ENCODE measurements at places on chromosomes 7 and 10. TPM values are rescaled to one million over a fixed set of nuclear protein-coding genes. Genes with fewer than 3 reads are reported as not detected.
A peak's percentile ranks its signal among the peaks of the same experiment; 100 is the strongest.

Gene KCNH2
- total RNA-seq: not detected

GRCh38 chr10:31419394-31420063, 100.5 kb downstream of the ZEB1 start:
- DNase-seq: no peak
- H3K27me3 ChIP-seq: no peaks in the 10 kb centered on the region
- peaks cover 15% of the 10 kb centered on the region for H3K4me1 ChIP-seq
- no peak overlapping the region for H3K4me3 ChIP-seq
- H3K27ac ChIP-seq: no peak overlapping the region
- no peaks in the 10 kb centered on the region for H3K36me3 ChIP-seq

Gene MYO1G
- total RNA-seq: 2.0 TPM

Gene EN2
- total RNA-seq: 0.27 TPM

DNA sequence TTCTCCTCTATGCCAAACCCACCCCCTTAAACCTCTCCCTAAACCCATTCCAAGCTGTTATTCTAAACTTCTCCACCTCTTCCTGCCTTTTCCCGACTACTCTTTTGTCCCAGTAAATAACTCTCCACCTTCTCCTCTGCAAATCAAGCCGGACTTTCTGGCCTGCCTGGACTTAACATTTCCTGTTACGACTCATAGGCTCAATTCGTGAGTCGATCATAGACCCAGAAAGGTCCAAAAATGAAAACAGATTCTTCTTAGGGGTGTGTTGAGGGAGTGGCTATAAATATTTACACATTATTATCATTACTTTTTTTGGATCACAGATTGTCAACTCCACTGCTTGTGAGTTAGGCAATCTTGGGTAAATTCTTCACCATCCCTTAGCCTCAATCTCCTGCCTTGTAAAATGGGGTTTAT, 59.0 kb upstream of the HABP2 start:
- H3K27me3 ChIP-seq: no peaks in the 10 kb centered on the region
- no peaks in the 10 kb centered on the region for H3K36me3 ChIP-seq
- peak overlapping the region; percentile 66 for H3K27ac ChIP-seq

- H3K4me3 ChIP-seq: no peak overlapping the region
- no peaks in the 10 kb centered on the region for H3K27me3 ChIP-seq
- no peaks in the 10 kb centered on the region for H3K36me3 ChIP-seq
- no peaks in the 10 kb centered on the region for H3K4me1 ChIP-seq
- H3K27ac ChIP-seq: no peak overlapping the region
Measured at GRCh38 chr7:24052572-24053260, 231.3 kb upstream of the NPY start.

DNA sequence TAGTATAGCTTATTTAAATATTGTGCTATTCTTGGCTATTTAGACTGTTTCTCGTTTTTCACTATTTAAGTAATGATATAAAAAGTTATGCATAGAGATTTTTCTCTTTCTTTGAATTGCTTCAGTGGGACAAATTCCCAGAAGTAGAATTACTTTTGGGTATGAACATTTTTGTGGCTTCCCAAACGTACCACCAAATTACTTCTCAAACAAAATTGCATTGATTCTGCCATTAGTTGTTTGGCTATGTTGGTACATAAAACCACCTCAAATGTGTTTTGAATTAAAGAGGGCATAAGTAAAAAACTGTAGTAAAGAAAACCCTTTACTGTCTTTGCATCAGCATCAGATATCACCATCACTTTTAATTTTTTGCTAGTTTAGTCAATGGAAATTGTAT, 31.0 kb downstream of the AKR1B1 start:
- H3K4me3 ChIP-seq: no peak overlapping the region
- H3K4me1 ChIP-seq: no peaks in the 10 kb centered on the region
- no peaks in the 10 kb centered on the region for H3K36me3 ChIP-seq
- no peak for DNase-seq
- no peaks in the 10 kb centered on the region for H3K27me3 ChIP-seq
- no peak overlapping the region for H3K27ac ChIP-seq

Gene ASAH2
- total RNA-seq: 0.41 TPM

GRCh38 chr7:156640949-156641485, 443 bp downstream of the RNF32 start:
- peak overlapping the region; percentile 78 for H3K4me3 ChIP-seq
- no peak for DNase-seq
- peaks cover 5% of the 10 kb centered on the region for H3K4me1 ChIP-seq
- H3K27me3 ChIP-seq: no peaks in the 10 kb centered on the region

Gene ZNHIT1
- 53.2 TPM for total RNA-seq

DNA sequence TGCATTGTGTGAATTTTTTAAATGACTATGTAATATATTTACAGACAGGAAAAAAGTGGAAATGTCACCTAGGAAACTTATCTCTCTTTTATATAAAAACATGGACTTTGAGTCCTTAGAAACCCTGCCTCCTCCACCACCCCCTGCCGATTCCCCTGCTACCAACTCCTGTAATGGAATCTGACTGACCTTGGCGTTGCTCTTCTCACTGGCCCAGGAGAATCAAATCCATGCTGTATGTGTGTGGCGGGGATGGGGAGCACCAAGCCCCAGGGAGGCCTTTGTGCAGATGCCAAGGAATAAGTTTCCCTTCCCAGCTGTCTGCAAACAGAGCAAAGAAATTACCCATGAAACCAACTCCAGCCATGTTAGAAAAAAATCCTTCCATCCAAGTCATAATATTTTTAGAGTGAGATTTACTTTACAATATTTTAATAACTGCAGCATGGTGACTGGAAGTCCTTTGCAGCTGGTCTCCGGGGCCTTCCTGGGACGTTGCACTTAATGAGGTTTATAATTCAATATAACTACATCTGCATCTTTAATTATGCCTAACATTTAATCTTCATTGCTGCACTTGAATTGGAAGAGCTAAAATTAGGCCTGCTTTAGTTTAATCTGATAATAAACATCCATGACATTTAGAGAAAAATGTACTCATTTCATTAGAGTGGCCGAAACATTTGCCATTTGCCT, 111.4 kb upstream of the CACUL1 start:
- H3K36me3 ChIP-seq: no peaks in the 10 kb centered on the region
- H3K27me3 ChIP-seq: no peaks in the 10 kb centered on the region
- DNase-seq: no peak
- H3K4me1 ChIP-seq: peaks cover 8% of the 10 kb centered on the region
- H3K4me3 ChIP-seq: no peak overlapping the region

DNA sequence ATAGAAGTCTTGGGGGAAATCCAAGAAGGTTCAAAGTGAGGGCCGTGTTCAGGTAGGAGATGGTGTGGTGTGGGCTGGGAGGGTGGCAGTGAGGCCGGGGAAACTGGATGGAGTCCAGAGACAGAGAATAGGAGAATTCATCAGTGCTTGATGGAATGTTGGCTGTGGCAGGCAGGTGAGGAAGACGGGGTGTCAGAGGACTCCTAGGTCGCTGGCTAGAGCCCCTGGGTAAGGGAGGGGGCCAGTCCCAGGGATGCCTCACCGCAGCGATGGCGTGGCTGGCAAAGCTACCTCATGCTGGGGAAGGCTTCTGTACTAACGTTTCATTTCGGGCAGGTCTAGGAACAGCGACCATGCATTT, 373.0 kb downstream of the RPS24 start:
- DNase-seq: no peak
- no peaks in the 10 kb centered on the region for H3K27me3 ChIP-seq
- H3K36me3 ChIP-seq: no peaks in the 10 kb centered on the region
- H3K4me3 ChIP-seq: peak overlapping the region; percentile 60

DNA sequence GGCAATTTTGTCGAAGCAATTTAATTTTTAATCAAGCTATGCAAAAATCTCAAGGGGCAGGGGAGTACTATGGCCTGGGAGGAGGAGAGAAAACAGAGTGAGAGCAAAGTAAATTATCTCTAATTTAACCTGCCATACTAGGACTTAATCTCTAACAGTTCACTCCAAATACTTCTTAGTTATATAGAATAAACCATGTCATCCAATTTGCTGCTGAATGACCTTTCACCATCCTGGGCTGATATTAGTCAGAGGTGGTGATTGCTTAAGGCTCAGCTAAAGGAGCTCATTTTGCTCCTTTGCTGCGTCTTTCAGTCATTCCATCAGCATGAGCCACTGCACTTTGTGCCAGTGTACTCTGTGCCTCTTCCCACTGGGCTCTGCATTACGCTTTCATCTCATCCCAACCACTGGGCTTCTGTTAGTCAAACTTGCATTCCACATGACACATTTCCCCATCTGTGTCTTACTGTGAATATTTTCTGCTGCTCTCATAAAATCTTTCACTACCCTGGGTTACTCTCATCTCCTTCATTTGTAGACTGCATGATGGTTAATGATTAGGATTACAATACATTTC, 84.3 kb downstream of the CD36 start:
- peak; percentile 64 for DNase-seq
- no peak overlapping the region for H3K4me3 ChIP-seq
- peak overlapping the region; percentile 69 for H3K27ac ChIP-seq
- no peaks in the 10 kb centered on the region for H3K36me3 ChIP-seq
- no peaks in the 10 kb centered on the region for H3K27me3 ChIP-seq

DNA sequence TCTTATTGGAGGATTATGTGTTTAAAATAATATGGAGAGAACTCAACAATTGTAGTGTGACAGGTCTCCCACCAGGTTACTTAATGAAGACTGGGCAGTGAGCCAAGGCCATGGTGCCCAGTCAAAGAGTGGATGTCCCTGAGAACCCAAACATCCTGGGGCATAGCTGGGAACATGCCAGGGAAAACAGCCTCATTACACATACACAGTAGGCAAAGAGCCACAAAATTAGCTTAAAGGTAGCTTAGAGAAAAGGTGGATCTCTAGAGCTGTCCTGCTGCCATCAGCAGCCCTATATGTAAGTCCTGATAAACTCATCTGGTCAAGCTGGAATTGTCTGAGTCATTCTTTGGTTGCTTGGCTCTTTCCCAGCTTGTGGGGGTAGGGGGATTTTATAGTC, 287.8 kb downstream of the PHF14 start:
- H3K27ac ChIP-seq: no peak overlapping the region
- no peak overlapping the region for H3K4me3 ChIP-seq
- DNase-seq: no peak
- H3K4me1 ChIP-seq: no peaks in the 10 kb centered on the region

Gene SLC26A4
- total RNA-seq: 0.81 TPM

- H3K36me3 ChIP-seq: no peaks in the 10 kb centered on the region
- no peaks in the 10 kb centered on the region for H3K27me3 ChIP-seq
- no peak overlapping the region for H3K27ac ChIP-seq
Measured at GRCh38 chr7:94632338-94633013, 23.5 kb downstream of the SGCE start.

- no peaks in the 10 kb centered on the region for H3K4me1 ChIP-seq
- no peak overlapping the region for H3K4me3 ChIP-seq
- no peaks in the 10 kb centered on the region for H3K27me3 ChIP-seq
- H3K27ac ChIP-seq: no peak overlapping the region
- no peak for DNase-seq
- no peaks in the 10 kb centered on the region for H3K36me3 ChIP-seq
Measured at GRCh38 chr10:71697938-71698709, 21.5 kb downstream of the C10orf105 start.

DNA sequence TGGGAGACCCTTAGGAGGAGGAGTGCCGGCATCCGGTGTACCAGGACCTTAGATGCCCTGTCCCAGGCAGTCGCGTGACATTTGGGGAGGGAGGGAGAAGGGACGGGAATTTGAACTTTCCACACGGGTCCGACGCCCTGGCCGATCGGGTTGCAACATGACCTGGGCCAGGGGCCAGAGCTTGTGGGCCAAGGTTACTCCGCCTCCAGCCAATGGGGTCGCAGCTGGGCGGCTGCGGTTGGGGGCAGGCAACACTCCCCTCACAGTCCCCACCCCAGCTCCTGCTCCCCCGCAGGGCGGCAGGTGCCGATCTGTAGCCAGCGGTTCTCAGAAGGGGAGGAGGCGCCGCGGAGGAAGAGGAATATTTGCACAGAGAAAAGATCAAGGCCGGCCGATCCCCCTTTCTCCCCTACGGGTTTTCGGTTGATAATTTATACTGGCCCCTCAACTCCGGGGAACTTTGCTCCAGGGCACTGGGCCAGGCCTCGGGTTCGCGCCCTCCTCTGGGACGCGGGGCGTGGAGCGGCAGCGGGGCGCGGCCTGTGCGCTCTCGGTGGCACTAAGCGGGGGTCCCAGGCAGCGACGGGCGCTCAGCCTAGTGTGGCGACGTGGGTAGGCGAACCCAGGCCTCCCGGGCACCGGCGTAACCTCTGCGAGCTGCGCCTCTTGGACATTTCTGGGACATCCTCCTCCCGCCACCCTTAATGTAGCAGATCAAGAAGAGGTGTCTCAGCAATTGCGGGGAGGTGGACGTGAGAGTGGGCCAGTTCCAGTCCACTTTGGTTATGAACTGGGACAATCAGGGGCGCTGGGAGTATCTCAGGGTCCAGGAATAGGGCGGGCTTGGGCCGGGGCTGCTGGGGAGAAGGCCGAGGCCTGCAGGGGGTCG, 1.2 kb downstream of the MLXIPL start:
- no peak for DNase-seq
- H3K4me1 ChIP-seq: peaks cover 18% of the 10 kb centered on the region
- no peak overlapping the region for H3K27ac ChIP-seq
- peaks cover 15% of the 10 kb centered on the region for H3K27me3 ChIP-seq

GRCh38 chr10:110733218-110733952, 89.2 kb downstream of the RBM20 start:
- peak overlapping the region; percentile 52 for H3K27ac ChIP-seq
- DNase-seq: no peak
- H3K4me1 ChIP-seq: peaks cover 24% of the 10 kb centered on the region
- no peaks in the 10 kb centered on the region for H3K27me3 ChIP-seq
- no peaks in the 10 kb centered on the region for H3K36me3 ChIP-seq

- H3K27ac ChIP-seq: no peak overlapping the region
- no peaks in the 10 kb centered on the region for H3K36me3 ChIP-seq
- H3K27me3 ChIP-seq: no peaks in the 10 kb centered on the region
- DNase-seq: no peak
- H3K4me1 ChIP-seq: no peaks in the 10 kb centered on the region
Measured at GRCh38 chr7:36006636-36007229, 146.3 kb upstream of the EEPD1 start.

DNA sequence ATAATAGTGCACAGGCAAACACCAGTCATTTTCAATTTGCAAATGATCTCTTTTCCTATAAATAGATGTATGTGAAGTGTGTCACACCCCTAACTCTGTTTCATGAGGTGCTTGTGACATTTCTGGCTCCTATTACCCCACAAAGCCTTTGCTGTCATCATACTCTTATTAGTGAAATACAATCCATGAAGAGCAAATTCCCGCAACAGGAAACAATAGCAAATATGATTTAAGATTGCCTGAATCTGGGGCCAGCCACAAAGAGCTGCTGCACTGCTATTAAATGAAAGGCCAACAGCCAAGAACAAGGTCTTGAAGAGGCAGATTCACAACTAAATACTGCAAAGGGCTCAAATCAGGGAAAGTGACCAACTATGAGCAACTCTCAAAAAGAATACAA, 96.3 kb upstream of the CAV2 start:
- no peak for DNase-seq
- no peaks in the 10 kb centered on the region for H3K27me3 ChIP-seq
- H3K36me3 ChIP-seq: no peaks in the 10 kb centered on the region
- peak overlapping the region; percentile 46 for H3K27ac ChIP-seq

DNA sequence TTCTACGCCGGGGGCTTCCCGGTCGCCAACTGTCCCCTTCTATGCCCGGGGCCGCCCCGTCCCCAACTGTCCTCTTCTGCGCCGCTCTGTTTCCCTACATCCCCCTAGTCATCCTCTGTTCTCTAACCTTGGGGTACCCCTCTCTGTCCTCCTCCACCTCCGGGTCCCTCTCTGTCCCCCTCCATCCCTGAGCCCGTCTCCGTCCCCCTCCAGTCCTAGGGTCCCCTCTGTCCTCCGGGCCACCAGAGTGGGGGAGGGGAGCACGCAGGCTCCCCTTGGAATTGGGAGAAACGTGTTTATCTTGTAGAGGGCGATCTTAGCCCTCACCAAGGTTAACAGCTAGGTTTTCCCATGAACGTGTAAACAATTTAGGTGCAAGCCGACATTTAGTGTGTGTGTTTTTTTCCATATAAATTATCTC, 852 bp upstream of the KLF6 start:
- H3K27me3 ChIP-seq: no peaks in the 10 kb centered on the region
- DNase-seq: no peak
- peak overlapping the region; percentile 81 for H3K4me3 ChIP-seq
- peaks cover 1% of the 10 kb centered on the region for H3K4me1 ChIP-seq
- H3K36me3 ChIP-seq: peaks cover 12% of the 10 kb centered on the region
